ENCODE measurements at places on chromosomes 4 and X. TPM values are rescaled to one million over a fixed set of nuclear protein-coding genes. Genes with fewer than 3 reads are reported as not detected.

Gene RPA4
- total RNA-seq, result 0.78 TPM

DNA sequence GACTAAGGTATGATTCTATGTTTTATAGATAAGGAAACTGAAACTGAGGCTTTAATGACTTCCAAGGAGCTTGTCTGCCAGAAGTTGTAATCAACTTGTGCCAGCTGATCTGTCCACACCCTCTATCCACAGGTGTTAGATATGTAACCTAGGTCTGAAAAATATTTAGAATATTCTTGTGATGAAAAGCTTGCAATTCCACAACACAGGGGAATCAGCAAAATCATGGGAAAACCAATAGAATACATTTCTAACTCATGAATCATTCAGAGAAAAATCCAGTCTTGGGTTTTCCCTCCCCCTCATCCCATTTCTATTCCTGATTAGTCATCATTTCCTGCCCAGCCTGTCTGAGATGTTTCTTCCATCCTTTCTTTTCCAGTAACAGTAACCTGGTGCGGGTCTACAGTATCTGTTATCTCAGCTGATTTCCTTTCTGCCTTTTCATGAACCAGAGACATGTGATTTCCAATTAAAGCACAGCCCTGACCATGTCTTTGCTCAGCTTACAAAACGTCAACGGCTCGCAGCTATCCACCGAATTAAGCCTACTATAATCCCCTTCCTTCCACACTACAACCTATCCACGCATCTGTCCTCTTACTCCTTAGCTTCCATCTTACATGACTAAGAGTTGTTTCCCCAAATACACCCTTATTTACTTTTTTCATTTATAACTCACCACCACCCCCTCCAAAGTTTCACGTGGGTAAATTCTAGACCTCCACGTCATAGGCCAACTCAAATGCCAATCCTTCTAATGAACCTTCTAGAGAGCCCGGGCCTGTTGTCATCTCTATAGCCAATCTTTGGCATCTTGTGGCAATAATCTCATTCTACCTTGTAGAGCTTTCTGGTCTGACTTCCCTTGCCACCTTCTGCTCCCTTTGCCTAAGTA lies 961 bp upstream of the NOCT start:
- no peaks in the 10 kb centered on the region for H3K27me3 ChIP-seq
- DNase-seq, result no peak
- H3K4me1 ChIP-seq, result peaks cover 35% of the 10 kb centered on the region
- H3K27ac ChIP-seq, result peak overlapping the region; percentile 89
- H3K36me3 ChIP-seq, result peaks cover 8% of the 10 kb centered on the region

Gene NSG1
- total RNA-seq, result 0.18 TPM

GRCh38 chrX:69424161-69424560 lies 80.0 kb upstream of the NALF2 start:
- DNase-seq, result no peak
- no peaks in the 10 kb centered on the region for H3K4me1 ChIP-seq
- no peak overlapping the region for H3K4me3 ChIP-seq
- H3K27me3 ChIP-seq, result peaks cover 2% of the 10 kb centered on the region

Gene BEX5
- 0.86 TPM for total RNA-seq

GRCh38 chrX:155632431-155633100 lies 19.8 kb upstream of the TMLHE start:
- peak; percentile 1 for DNase-seq
- peaks cover 2% of the 10 kb centered on the region for H3K36me3 ChIP-seq
- peak overlapping the region; percentile 63 for H3K27ac ChIP-seq
- peak overlapping the region; percentile 38 for H3K4me3 ChIP-seq

Gene LGI2
- not detected for total RNA-seq

Gene TMSB15B
- total RNA-seq, result 8.6 TPM

- no peaks in the 10 kb centered on the region for H3K4me1 ChIP-seq
- no peak overlapping the region for H3K27ac ChIP-seq
These were observed 207.8 kb downstream of the ANTXR2 start for GRCh38 chr4:79865201-79865597.

GRCh38 chr4:133759428-133759827 lies 442.2 kb downstream of the PABPC4L start:
- H3K27ac ChIP-seq, result no peak overlapping the region
- no peaks in the 10 kb centered on the region for H3K36me3 ChIP-seq
- H3K27me3 ChIP-seq, result no peaks in the 10 kb centered on the region
- no peak for DNase-seq

- DNase-seq, result no peak
- peak overlapping the region; percentile 77 for H3K4me3 ChIP-seq
- H3K4me1 ChIP-seq, result peaks cover 46% of the 10 kb centered on the region
These were observed 47.6 kb downstream of the SH3KBP1 start for GRCh38 chrX:19839770-19840254.

Gene POU3F4
- not detected for total RNA-seq

DNA sequence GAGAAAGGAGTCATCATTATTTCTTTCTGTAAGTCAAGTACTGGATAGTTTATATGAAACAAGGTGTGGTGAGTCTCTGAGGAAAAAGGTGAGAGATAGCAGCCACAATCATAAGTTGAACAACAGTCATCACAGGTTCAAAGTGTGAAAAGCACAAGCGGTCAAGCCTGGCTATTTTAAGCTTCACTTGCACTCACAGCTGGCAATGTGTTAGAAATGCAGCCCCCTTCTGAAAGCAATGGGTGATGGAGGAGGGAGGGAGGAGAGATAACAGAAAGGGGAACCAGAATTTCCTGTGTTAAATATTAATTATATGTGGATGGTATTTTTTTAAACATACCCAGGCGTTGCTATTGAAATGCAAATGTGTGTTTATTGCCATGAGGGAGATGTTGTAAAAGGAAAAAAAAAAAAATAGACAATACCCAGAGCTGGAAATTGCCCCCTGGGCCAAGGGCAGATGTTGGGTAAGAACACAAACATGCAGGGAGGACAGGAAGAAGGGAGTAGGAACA lies 26.9 kb upstream of the BMP3 start:
- no peaks in the 10 kb centered on the region for H3K4me1 ChIP-seq
- DNase-seq, result no peak
- no peak overlapping the region for H3K27ac ChIP-seq
- H3K4me3 ChIP-seq, result no peak overlapping the region
- H3K36me3 ChIP-seq, result no peaks in the 10 kb centered on the region

DNA sequence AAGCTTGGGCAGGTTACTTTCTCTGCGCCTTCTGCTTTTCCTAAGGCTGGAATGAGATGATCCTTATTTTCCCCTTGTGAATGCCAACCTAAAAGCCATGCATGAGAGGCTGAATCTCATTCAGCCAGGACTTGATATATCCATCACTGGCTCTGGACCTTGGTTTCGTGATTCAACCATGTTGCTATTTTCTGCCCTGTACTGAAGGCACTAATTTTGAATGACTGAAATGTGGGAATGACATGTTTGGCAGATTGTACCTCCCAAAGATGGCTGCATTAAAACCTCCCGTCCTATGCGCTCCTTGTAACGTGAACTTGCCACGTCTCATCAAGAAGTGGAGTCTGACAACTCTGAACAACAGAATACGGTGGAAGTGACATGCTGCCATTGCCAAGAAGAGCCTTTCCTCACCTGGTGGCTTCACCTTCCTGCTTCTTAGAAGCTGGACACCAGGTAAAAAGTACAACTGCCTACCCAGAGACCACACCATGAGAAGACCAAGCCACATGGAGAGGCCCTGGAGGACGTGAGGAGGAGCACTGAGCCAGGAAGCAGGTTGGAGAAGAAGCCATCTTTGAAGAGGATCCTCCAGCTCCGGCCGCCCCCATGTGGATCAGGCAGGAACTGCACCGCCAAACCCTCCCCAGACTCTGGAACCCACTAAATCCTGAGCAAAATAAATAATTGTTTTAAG lies 174.5 kb downstream of the NSUN7 start:
- H3K4me1 ChIP-seq, result peaks cover 19% of the 10 kb centered on the region
- H3K27ac ChIP-seq, result peak overlapping the region; percentile 77

GRCh38 chrX:42976746-42977366 lies 198.9 kb upstream of the PPP1R2C start:
- no peaks in the 10 kb centered on the region for H3K36me3 ChIP-seq
- H3K4me1 ChIP-seq, result peaks cover 5% of the 10 kb centered on the region
- H3K27ac ChIP-seq, result no peak overlapping the region
- no peaks in the 10 kb centered on the region for H3K27me3 ChIP-seq

- H3K4me1 ChIP-seq, result peaks cover 83% of the 10 kb centered on the region
- DNase-seq, result peak; percentile 41
- H3K27ac ChIP-seq, result peak overlapping the region; percentile 95
These were observed 111.7 kb downstream of the NFKB1 start for GRCh38 chr4:102612824-102613366.

GRCh38 chr4:9924750-9925149 lies 96.5 kb downstream of the SLC2A9 start:
- H3K4me3 ChIP-seq, result no peak overlapping the region
- no peaks in the 10 kb centered on the region for H3K36me3 ChIP-seq
- no peak for DNase-seq
- H3K27ac ChIP-seq, result no peak overlapping the region
- H3K4me1 ChIP-seq, result no peaks in the 10 kb centered on the region
- H3K27me3 ChIP-seq, result peaks cover 2% of the 10 kb centered on the region

DNA sequence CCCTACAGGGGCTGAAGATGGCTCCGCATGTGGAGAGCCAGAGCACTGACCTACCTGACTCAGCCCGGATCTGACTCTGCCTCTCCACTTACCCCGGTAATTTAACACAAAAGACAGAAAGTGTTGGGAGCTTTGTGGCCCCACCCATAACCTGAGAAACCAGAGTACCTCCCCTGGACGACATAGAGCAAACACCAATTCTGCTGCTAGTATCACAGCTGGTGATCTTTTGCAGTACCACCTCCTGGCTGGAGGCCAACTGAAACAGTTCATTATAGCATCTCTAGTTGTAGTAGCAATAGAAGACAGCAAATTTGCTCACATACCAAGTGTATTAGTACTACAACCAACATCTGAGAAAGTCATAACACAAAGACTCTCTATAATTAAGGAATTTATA lies 443.9 kb downstream of the KLHL4 start:
- no peaks in the 10 kb centered on the region for H3K4me1 ChIP-seq
- no peaks in the 10 kb centered on the region for H3K36me3 ChIP-seq
- no peak overlapping the region for H3K27ac ChIP-seq

GRCh38 chr4:41692717-41693345 lies 55.7 kb downstream of the PHOX2B start:
- H3K4me3 ChIP-seq, result no peak overlapping the region
- H3K36me3 ChIP-seq, result no peaks in the 10 kb centered on the region
- no peaks in the 10 kb centered on the region for H3K27me3 ChIP-seq
- DNase-seq, result peak; percentile 5
- no peaks in the 10 kb centered on the region for H3K4me1 ChIP-seq

DNA sequence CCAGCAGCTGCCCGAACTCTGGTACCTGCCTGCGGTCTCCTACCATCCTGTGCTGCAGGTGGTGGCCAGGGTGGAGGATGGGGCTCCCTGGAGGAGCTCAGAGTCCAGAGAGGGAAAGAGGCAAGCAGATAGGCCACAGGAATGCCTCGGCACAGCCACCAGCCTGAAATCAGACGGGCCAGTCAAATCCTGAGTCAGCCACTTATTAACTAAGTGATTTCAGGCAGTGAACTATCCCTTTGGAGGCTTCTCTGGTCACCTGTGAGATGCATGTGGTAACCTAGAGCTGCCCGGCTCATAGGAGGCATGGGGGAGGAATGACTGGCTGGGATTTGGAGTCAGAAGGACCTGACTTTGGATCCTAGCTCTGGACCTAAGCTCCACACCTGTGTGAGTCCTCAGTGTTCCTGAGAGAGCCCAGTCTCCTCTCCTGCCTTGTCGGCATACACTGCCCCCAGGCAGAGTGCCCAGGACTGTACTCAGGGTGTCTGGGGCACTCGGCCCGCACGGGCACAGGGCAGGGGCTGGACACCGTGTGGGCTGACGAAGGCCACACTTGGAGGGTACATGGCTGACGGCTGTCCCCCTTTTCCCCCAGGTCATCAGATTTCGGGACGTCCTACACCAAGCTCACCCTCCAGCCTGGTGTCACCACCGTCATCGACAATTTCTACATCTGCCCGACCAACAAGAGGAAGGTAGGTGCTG lies 96.4 kb upstream of the PSAPL1 start:
- no peaks in the 10 kb centered on the region for H3K36me3 ChIP-seq
- H3K27me3 ChIP-seq, result peaks cover 2% of the 10 kb centered on the region
- H3K4me1 ChIP-seq, result no peaks in the 10 kb centered on the region
- no peak overlapping the region for H3K27ac ChIP-seq
- no peak overlapping the region for H3K4me3 ChIP-seq

Gene XKRX
- 0.39 TPM for total RNA-seq

Gene RASGEF1B
- 3.6 TPM for total RNA-seq

Gene TIGD2
- 2.3 TPM for total RNA-seq

DNA sequence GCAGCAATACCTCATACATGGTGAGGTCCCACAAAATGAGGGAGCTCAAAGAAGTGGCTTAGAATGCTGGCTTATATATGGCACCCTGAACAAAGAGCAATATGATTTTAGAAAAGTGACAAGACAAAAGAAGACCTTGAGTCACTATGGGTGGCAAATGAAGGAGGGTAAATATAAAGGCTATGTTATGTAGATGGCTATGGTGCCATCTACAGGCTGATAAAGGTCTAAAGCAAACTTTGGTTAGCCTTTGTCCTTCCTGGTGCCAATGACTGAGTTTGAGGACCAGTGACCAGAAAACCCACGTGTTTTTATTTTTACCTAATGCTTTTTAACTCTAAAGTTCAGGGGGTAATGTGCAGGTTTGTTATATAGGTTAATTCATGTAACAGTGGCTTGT lies 151.8 kb downstream of the CCNG2 start:
- H3K27ac ChIP-seq, result no peak overlapping the region
- H3K36me3 ChIP-seq, result no peaks in the 10 kb centered on the region
- H3K4me3 ChIP-seq, result no peak overlapping the region

- H3K4me1 ChIP-seq, result no peaks in the 10 kb centered on the region
- H3K27me3 ChIP-seq, result peaks cover 11% of the 10 kb centered on the region
- no peak for DNase-seq
- no peak overlapping the region for H3K4me3 ChIP-seq
- no peak overlapping the region for H3K27ac ChIP-seq
- H3K36me3 ChIP-seq, result peaks cover 4% of the 10 kb centered on the region
These were observed 81.1 kb downstream of the ENPP6 start for GRCh38 chr4:184136525-184136924.

GRCh38 chrX:13840121-13840520 lies 23.2 kb upstream of the GPM6B start:
- no peaks in the 10 kb centered on the region for H3K4me1 ChIP-seq
- H3K27me3 ChIP-seq, result peaks cover 3% of the 10 kb centered on the region
- no peak overlapping the region for H3K4me3 ChIP-seq
- no peak overlapping the region for H3K27ac ChIP-seq
- no peaks in the 10 kb centered on the region for H3K36me3 ChIP-seq
- no peak for DNase-seq

DNA sequence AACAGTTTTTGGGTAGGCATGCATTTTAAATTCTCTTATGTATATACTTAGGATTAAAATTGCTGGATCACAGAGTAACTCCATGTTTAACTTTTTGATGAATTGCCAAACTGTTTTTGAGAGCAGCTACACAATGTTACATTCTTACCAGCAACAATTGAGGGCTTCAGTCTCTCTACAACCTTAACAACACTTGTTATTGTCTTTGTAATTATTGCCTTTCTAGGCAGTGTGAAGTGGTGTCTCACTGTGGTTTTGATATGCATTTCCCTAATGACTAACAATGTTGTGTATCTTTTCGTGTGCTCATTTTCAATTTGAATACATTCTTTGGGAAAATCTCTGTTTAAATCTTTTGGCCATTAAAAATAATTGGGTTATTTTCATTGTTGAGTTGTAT lies 17.3 kb upstream of the F11 start:
- H3K27ac ChIP-seq, result no peak overlapping the region
- no peak overlapping the region for H3K4me3 ChIP-seq
- H3K27me3 ChIP-seq, result no peaks in the 10 kb centered on the region
- no peaks in the 10 kb centered on the region for H3K36me3 ChIP-seq
- no peaks in the 10 kb centered on the region for H3K4me1 ChIP-seq

Gene PIN4
- 10.2 TPM for total RNA-seq

Gene CSN1S1
- not detected for total RNA-seq

GRCh38 chrX:116499780-116500179 lies 37.0 kb upstream of the CT83 start:
- H3K27ac ChIP-seq, result no peak overlapping the region
- no peaks in the 10 kb centered on the region for H3K27me3 ChIP-seq
- no peak overlapping the region for H3K4me3 ChIP-seq
- no peaks in the 10 kb centered on the region for H3K4me1 ChIP-seq
- DNase-seq, result no peak
- no peaks in the 10 kb centered on the region for H3K36me3 ChIP-seq

All from activated T-helper 1 cell treated with anti-CD3 and anti-CD28 coated beads, Interleukin-12 subunit alpha, Interleukin-12 subunit beta, Interleukin-2, Interleukin-4 antibody, amounts not matched to agents 30 ng/mL and 10 ng/mL and 1 ng/mL, durations not matched to agents 14 hours and 24 hours and 36 hours (primary cell).